Peyer's patch (tissue), 4 donors: ENCODE measurements at places on chromosomes 11 and 22. TPM values are rescaled to one million over a fixed set of nuclear protein-coding genes. Genes with fewer than 3 reads are reported as not detected.

- DNase-seq = no peak
- H3K4me1 ChIP-seq = no peaks in the 10 kb centered on the region
- no peaks in the 10 kb centered on the region for H3K27me3 ChIP-seq
Observed at GRCh38 chr11:55732936-55733335, 40.3 kb upstream of the OR5D13 start.

DNA sequence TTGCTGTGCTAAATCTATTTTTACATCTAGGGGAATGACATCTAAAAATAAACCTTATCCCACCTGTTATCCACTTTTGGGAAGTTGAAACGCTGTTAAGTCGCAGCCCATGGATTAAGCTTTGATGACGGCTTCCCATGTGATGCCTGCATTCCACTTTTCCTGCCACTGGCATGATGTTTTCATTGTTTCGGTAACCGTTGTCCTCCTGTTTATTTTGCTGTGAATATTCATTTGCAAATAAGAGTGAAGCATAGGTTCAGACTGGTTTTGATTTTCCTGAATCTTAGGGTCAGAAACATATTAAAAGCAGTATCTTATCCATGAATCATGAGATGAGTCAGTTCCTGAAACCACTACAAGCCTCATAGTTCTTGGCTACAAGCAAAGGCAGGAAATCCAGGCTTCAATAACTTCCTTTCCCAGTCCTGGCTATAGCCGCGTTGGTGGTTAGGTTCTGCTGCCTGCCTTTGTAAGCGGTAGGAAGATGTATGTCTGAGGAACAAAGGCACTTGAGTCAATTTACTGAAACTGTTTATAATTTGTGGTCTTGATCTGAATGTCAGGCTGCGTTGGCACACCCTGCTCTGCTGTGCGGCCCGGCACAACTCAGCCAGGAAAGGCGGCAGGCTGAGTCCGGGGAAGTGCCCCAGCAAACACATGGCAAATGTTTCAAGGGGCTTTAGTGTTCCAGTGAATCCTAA is 19.4 kb downstream of the TEAD1 start:
- H3K36me3 ChIP-seq = no peaks in the 10 kb centered on the region
- DNase-seq = peak; percentile 56
- no peaks in the 10 kb centered on the region for H3K27me3 ChIP-seq
- peak overlapping the region; percentile 92 for H3K27ac ChIP-seq

GRCh38 chr11:57527056-57527631 is 3.4 kb downstream of the TIMM10 start:
- no peak overlapping the region for H3K4me3 ChIP-seq
- DNase-seq = peak; percentile 75
- H3K36me3 ChIP-seq = no peaks in the 10 kb centered on the region
- no peak overlapping the region for H3K27ac ChIP-seq

Gene MRGPRF
- total RNA-seq = 5.0 TPM

Gene TEX12
- 2.0 TPM for total RNA-seq

Gene RIBC2
- total RNA-seq = not detected
